ENCODE measurements at places on chromosomes 2 and 18.

DNA sequence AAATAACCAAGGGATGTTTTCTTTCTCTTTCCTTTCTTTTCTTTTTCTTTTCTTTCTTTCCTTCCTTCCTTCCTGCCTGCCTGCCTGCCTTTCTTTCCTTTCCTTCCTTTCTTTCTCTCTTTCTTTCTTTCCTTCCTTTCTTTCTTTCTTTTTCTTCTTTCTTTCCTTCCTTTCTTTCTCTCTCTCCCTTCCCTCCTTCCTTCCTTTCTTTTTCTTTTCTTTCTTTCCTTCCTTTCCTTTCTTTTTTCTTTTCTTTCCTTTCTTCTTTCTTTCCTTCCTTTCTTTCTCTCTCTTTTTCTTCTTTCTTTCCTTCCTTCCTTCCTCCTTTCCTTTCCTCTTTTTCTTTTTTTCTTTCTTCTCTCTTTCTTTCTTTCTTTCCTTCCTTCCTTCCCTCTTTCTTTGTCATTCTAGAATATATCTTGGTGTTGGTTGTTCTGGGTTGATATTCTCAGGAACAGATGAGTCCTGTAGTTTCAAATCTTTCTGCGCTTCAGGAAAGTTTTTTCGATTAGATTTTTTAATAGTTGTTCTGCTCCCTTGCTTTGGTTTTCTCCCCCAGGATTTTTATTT, 101.5 kb upstream of the FBXO11 start:
- no peak for DNase-seq

GRCh38 chr18:26383454-26384270, 157.4 kb downstream of the TAF4B start:
- peak; percentile 1 for DNase-seq

GRCh38 chr18:26159353-26159752, 25.7 kb downstream of the PSMA8 start:
- no peak for DNase-seq

- DNase-seq = no peak
Measured at GRCh38 chr2:238504181-238504931, 77.6 kb downstream of the ASB1 start.

GRCh38 chr2:150472511-150472899, 15.0 kb downstream of the RND3 start:
- DNase-seq = no peak

GRCh38 chr2:100733391-100734187, 86.3 kb upstream of the NPAS2 start:
- no peak for DNase-seq

GRCh38 chr2:144702051-144702450, 182.1 kb upstream of the ZEB2 start:
- no peak for DNase-seq

DNA sequence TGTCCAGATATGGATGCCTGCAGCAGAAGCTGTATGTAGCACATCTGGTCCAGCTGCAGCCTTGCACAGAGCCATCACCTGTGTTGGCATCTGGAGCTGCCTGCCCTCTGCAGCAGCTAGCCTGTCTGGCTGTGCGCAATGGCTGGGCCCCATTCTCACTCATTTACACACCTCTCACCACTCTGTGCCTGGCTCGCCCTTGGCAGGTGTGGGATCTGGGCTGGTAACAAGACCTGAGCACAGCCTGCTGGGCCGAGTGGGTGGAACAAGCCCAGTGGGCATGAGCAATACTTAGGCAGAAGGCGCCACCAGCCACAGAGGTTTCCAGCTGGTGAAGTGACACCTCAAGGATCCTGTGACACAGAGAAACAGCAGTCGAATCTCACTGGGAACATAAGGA, 714.1 kb downstream of the NUP35 start:
- no peak for DNase-seq

DNA sequence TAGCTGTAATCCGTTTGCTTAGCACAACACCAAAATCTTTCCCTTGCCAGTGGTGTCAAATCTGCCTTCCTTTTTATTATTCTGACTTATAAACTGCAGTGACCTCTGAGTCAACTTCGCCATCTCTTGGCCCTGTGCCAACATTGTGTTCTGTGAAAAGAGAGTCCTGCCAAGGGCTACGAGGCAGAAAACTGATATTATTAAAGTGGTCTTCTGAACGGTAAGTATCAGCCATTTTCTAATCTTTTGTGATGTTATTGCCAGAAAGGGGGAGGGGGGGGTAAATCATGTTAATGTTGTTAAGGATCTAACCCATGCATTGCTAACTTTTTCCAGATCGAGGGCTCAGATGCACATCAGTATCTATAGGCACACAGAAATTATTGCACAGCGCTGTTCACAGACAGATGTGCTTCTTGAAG, 121.5 kb upstream of the LTBP1 start:
- no peak for DNase-seq

DNA sequence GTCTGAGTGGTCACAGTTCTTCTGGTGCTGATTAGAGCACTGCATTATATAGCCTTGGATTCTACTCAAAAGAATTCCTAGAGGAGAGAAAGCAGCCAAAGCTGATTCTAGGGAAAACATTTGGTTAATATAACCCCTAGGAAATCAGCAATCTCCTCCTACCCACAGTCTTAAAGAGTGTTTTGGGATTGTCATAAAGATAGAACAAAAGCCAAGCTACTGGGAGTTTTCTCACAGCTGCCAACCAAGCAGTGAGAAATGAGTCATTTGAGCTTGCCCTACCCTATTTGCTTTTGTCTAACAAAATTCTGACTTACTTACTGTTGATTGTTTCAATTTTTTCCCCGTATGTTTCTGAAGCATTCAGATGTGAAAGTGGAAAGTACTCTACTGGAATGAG, 469.3 kb downstream of the PLCL1 start:
- DNase-seq = no peak

- DNase-seq = no peak
Measured at GRCh38 chr2:11629851-11630250, 40.1 kb downstream of the NTSR2 start.

DNA sequence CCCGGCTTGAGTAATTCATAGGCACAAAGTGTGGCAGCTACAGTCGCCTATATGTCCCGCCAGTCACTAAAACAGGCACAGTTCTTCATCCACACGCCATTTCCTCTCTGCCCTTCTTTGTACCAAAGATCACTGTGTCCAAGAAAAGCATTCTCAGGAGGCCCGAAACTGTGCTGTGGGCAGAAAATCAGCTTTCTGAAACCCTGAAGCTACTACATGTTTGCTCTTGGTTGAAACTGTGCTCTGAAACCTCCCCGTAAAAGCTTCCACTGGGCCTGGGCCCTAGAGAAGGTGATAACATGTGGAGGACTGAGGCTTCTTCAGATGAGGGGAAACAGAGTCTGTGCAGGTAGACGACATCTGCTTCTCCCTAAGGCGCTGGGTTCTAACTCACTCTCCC, 75.6 kb upstream of the ID2 start:
- DNase-seq = no peak

GRCh38 chr18:55096263-55096951, 137.1 kb upstream of the CCDC68 start:
- peak; percentile 71 for DNase-seq

DNA sequence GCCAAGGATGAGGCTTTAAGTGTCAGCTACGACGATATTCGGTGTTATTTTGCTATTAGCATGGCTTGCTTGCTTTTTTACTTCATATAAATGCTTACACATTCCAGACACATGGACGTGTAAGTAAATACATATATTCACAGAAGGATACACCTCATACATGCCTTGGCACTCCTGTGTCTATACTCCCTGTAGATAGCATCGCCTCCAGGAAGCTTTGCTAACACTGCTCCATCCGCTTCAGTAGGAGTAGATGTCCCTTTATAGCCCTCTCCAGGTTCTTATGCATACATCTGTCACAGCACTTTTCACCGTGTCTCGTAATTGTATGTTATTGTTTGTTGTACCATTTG, 27.5 kb upstream of the KCTD1 start:
- DNase-seq = no peak

DNA sequence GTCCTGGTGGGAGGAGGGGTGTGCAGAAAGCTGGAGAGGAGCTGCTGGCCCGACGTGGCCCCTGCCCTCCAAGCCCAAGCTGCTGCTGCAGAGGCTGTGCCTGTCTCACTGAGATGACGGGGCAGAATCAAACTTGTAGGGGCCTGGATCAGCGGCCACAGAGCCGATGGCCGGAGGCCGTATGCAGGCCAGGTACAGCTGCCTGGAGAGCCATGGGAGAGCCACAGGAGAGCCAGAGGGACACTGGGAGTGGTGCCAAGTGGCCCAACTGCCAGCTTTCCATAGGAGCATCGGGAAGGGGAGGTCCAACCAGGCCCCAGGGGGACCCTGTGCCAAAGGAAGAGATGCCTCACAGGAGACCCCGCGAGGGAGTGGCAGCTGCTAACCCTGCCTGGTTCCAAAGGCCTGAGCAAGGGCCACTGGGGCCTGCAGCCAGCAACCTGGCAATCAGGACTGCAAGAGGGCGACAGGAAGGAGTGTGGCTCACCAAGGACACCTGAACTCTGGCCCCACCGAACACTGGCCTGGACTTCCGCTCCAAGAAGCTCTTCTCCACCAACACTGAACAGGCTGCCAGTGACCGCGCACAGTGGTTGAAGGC, 70.7 kb downstream of the HDAC4 start:
- DNase-seq = no peak

- peak; percentile 58 for DNase-seq
Measured at GRCh38 chr2:101463911-101464641, 10.8 kb downstream of the RFX8 start.

- no peak for DNase-seq
Measured at GRCh38 chr2:45220227-45220626, 211.0 kb upstream of the SIX2 start.

DNA sequence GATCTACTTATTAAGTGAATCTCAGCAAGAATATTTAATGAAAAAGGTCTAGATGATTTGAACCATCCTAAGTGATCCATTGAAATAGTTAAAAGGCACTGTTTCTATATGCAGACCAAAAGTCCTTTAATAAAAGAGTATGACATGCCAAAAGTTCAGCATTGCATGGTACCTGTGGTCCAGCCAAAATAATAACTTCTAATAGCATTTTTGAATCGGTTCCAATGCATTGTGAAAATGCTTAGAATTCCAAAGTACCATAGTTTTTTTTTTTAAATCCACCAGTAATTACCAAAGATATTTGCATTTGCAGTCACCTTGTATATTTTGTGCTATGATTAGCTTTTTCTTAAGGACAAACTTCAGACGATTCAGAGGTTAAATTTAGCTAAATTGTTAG, 79.9 kb downstream of the NYAP2 start:
- DNase-seq = no peak

- DNase-seq = no peak
Measured at GRCh38 chr2:160379399-160379798, 114.2 kb downstream of the RBMS1 start.

DNA sequence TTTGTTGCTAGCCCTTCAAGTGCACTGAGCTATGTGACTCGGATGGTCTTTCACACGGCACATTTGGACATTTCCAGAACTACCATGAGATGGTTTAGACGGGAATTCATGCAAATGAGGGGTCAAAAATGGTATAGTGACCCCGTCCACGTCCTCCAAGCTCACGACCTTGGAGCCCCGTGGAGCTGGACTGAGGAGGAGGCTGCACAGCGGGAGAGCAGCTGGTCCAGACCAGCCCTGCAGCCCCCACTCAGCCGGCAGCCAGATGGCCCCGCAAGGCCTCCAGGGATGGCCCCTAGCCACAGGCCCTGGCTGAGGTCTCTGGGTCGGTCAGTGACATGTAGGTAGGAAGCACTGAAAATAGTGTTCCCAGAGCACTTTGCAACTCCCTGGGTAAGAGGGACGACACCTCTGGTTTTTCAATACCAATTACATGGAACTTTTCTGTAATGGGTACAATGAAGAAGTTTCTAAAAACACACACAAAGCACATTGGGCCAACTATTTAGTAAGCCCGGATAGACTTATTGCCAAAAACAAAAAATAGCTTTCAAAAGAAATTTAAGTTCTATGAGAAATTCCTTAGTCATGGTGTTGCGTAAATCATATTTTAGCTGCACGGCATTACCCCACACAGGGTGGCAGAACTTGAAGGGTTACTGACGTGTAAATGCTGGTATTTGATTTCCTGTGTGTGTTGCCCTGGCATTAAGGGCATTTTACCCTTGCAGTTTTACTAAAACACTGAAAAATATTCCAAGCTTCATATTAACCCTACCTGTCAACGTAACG, 88.8 kb downstream of the EPAS1 start:
- DNase-seq = no peak

GRCh38 chr2:189592353-189592984, 11.9 kb upstream of the SLC40A1 start:
- no peak for DNase-seq

DNA sequence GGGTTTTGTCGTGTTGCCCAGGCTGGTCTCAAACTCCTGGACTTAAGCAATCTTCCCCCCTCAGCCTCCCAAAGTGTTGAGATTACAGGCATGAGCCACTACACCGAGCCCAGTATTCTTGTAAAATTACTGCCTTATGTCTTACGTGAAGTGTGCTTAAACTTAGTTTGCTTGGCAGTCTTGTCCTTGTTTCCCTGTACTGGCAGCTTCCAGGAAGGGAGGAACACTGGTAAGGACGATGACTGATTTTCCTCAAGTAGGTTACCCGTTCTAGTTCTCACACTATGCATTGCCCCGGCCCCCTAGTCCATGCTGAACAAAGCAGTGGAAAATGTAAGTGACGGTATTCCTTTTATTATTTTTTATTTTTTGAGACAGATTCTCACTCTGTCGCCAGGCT, 19.7 kb upstream of the GATA6 start:
- no peak for DNase-seq

DNA sequence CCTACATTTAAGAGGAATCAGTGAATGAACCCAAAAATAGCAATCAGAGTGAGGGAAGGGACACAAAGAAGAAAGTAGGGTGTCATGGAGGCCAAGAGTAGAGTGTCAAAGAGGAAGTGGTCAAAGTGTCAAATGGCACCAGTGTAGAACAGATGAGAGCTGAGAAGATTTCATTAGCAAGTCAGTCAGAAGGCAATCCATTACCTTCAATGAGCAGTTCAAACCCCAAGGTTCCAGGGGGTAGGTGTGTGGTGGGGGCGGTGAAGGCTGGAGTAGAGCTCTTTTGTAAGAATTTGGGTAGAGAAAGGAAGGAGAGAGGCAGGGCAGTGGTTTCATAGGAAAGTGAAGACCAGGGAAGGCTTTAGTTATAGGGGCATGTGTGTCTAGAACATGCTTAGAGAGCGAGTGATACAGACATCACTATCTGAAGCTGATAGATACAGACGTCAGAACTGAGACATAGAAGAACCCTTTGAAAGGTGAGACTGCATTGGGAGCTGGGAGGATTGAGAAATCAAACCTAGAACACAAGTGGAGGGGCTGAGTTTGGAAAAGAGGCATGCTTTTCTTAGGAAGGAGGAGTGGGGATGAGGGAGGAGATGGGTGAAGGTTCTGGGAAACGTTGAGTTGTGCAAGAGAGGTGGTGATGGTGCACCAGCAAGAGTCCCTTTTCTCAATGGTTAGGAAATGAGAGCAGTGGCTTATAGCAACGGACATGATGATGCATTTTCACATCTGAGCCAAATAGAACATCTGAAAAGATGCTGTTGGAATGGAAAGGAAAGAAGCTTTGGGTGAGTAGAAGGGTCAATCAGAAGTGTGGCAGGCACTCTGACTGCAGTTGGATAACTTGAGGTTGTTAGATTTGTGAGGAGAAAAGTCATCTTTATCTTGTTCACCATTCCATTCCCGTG, 48.9 kb upstream of the IL1RL1 start:
- no peak for DNase-seq
